ENCODE measurements at places on chromosomes 7 and 10.

- no peak for DNase-seq
Observed at GRCh38 chr7:55439627-55440026, 74.5 kb downstream of the LANCL2 start.

DNA sequence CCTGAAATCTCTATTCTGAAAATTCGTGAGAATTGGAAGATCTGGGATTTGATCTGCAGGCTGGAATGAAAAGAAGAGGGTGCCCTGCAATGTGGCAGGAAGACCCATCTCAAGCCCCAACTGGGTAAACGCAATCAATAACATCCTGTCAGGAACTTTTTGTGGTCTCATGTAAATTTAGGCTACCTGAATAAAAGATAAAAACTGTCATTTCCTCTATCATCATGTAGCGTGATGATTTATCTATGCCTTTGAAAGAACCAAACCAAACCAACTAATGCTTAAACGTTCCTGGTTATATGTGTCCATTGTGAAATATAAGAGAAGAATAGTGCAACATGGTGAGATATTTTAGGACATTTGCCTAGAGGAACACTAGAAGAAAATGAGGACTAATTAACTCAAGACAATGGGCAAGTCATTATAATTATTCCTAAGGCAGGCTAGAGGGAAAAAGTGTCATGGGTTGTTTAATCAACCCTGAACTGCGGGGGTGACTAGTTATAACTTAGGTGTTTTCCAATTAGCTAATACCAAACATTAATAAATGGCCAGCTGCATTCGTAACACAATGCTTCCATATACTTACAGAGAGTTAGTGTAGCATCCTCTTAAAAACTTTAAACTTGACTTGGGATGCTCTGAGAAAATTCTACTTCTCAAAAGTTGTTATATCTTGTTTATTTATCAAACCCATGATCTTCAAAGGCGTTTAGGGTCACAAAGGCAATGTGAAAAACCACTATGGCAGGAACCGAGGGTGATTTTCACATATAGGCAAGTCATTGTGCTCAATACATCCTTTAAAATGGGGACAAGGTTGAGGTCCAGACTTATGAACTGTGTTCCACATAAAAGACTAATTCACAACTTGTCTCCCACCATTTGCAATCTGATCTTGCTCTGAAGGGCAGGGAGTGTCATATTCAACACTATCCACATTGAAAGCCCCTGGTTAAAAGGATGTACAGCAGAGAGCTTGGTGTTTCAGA, 48.6 kb upstream of the ADO start:
- DNase-seq, result no peak

- no peak for DNase-seq
Observed at GRCh38 chr10:15096661-15097010, 519 bp upstream of the RPP38 start.

DNA sequence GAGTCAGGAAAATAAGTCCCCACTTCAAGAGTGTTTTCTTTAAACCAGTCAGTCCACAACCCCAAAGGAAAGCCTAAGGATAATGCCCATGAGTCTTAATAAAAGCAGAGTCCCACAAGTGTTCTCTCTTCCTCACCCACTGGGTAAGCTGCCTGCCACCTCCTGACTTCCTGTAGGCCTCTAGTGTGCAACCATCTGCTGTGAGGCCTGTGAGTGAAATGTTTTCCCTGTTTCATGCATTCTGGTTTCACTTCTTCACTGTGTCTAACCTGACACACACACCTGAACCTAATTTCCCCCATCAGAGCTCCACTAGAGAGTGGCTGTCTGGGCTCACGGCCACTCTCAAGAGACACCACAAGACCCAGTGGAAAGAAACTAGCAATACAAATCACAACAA, 38.9 kb upstream of the GDF10 start:
- no peak for DNase-seq

DNA sequence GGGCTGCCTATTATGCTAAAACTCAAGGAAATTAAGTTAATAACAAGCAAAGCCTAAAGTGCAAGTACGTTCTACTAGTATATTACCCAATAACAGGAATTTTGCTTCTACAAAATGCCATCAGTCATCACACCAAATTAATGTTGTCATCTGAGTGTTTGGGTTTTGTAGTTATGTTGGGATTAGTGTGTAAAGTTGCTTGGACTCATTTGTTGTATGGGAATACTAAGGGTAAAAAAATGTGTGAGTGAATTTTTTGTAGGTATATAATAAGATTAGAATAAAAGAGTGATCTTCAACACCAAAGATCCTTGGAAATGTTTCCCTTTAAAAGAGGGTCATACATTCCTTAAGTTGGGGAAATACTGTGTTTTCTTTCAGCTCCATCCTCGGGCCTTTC, 38.6 kb downstream of the NRP1 start:
- DNase-seq, result no peak

Data from stimulated activated CD8-positive, alpha-beta memory T cell treated with anti-CD3 and anti-CD28 coated beads, Interleukin-7, amount 100 ng/mL, for 24 hours (primary cell).